T-cell (primary cell): ENCODE measurements at places on chromosomes 16 and 17.

- no peak for DNase-seq
These were observed 117.7 kb upstream of the CIBAR2 start for GRCh38 chr16:85229869-85230462.

DNA sequence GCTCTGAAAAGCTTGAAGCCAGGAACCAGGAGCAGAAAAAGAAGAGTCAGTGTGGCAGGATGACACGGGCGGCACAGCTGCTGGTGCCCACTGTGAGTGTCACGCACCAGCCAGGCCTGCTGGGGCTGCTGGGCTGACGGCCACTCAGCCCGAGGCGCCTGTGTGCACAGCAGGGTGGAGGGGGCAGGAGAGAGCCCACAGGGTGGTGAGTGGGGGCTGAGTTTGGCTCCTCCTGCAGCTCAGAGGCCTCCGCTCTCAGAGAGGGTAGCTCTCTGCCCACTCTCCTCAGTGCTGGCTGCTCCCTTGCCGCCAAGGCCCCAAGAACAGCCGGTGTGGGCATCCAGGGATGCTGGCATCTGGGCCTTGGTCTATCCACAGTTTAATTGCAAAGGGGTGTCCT lies 59.6 kb downstream of the GSG1L start:
- DNase-seq: no peak

DNA sequence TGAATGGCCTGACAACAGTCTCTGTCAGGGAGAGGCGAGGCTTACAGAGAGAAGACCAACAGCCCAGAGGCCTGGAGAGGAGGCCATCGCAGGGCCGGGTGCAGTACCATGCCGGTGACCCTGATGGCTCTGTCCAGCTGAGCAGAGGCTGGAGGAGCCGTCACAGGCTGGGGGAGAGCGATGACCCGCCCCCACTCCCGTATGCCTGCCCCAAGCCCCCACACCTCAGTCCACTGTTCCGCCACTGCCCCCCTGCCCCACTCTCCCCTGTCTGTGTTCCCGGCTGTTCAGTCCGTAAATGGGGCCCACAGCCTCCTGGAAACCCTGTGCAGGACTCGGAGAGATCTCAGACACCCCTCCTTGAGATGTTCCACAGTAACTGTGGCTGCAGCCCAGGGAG lies 12.8 kb upstream of the FAM83G start:
- DNase-seq: no peak

- no peak for DNase-seq
These were observed 35.4 kb upstream of the ADORA2B start for GRCh38 chr17:15909481-15909991.

DNA sequence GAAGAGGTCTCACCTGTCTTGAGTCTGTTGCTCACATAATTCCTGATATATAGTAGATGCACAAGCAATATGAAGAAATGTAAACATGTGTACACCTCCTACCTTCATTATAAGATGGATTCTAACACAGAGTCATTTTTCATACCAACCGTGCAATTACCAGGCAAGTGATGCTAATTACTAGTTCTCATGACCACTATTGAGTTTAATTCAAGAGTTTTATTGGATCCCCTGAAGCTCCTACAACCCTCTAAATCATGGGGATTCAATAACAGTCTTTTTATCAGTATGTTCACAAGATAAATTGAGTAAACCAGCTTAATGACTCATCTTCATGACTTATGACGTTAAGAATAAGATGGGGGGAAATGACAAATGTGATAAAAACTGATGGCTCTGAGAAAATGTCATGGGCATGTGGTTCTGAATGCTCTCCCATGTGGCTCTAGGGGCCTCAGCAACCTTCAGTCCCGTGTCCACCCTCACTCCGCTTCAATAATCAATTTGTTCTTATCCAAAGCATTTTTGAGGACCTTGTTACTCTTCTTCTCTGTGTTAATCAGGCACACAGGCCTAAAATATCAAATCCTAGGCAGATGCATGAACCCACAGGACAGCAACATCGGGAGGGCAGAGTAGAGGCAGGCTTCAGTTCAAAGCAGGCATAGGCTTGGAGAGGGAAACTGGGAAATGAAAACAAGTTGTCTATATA lies 42.8 kb downstream of the PRAC1 start:
- no peak for DNase-seq

- no peak for DNase-seq
These were observed 19.0 kb downstream of the CCDC57 start for GRCh38 chr17:82193520-82194220.

- no peak for DNase-seq
These were observed 32.6 kb downstream of the ZNF469 start for GRCh38 chr16:88415381-88415705.

DNA sequence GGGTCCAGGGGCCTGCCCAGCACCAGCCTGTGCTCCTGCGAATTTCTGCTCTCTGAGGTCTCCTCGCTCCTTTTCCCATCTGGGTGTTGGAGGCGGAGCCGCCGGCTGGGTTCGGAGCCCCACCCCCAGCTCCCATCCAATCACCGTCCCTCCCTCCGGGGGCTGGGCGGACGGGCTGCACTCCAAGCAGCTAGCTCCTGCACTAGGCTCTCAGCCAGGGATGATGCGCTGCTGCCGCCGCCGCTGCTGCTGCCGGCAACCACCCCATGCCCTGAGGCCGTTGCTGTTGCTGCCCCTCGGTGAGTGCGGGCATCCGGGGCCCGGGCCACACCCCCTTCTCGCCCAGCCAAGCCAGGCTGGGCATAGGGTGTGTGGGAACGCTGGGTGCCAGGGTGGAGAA lies at the start of gene NRN1L:
TSS of gene NRN1L (plus strand) at position 202 of the 400 bp plus-strand sequence. CDS start at position 221, 19 bp downstream.
- DNase-seq: no peak
